SJSA1 (cell line): ENCODE measurements at places on chromosomes 16 and 17.

- peak; percentile 79 for DNase-seq
Measured at GRCh38 chr16:53434377-53435065, at the start of gene RBL2. Gene RBL2 (plus strand): TSS chr16:53434471. CDS start chr16:53434557, 86 bp downstream.

- DNase-seq = no peak
Measured at GRCh38 chr16:84331998-84332780, 36.1 kb upstream of the ATP2C2 start.

GRCh38 chr16:57017251-57017650 is 27.9 kb downstream of the NLRC5 start:
- no peak for DNase-seq

DNA sequence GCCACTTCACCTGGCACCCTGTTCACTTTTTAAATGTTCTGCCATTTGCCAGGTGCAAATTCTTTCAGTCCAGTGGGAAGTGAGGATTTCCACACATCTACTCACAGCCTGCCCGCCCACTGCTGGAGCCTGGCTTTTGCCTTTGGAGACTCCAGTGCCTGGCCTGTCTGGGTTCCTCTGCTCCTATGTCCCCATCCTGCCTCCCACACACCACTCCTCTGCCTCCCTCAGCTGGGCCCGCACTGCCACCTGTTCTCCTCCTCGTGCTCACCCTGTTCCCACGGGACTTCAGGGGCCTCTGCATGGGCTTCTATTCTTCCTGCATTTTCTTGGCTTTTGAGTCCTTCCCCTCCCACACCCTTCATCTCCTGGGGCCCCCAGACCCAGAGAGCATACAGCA is 7.9 kb upstream of the NDRG4 start:
- DNase-seq = no peak

DNA sequence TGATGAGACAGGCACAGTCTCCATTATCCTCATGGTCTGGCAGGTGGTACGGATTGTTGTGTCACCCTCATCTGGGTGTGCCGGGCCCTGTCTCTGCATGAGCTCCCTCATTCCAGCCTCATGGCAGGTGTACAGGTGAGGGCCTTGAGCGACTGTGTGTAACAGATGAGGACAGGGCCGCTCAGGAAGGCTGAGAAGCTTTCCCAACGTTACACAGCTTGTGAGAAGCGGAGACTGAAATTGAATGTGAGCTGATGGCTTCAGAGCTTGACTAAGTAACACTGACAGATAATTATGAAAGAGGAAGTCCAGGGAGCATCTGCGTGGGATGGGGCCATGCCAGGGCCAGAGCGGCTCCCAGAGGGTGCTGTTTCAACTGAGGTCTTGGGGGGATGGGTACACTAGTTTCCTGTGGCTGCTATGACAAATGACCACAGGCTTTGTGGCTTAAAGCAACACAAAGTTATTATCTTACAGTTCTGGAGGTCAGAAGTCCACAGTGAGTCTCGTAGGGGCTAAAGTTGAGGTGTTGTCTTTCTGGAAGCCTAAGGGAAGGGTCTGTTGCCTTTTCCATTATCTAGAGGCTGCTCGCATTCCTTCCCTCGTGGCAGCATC is 36.7 kb downstream of the CMIP start:
- no peak for DNase-seq

GRCh38 chr17:79023886-79024771 is at the start of gene C1QTNF1:
Gene C1QTNF1 (plus strand): TSS chr17:79024169. CDS start chr17:79043969, 19,800 bp downstream.
- peak; percentile 39 for DNase-seq

DNA sequence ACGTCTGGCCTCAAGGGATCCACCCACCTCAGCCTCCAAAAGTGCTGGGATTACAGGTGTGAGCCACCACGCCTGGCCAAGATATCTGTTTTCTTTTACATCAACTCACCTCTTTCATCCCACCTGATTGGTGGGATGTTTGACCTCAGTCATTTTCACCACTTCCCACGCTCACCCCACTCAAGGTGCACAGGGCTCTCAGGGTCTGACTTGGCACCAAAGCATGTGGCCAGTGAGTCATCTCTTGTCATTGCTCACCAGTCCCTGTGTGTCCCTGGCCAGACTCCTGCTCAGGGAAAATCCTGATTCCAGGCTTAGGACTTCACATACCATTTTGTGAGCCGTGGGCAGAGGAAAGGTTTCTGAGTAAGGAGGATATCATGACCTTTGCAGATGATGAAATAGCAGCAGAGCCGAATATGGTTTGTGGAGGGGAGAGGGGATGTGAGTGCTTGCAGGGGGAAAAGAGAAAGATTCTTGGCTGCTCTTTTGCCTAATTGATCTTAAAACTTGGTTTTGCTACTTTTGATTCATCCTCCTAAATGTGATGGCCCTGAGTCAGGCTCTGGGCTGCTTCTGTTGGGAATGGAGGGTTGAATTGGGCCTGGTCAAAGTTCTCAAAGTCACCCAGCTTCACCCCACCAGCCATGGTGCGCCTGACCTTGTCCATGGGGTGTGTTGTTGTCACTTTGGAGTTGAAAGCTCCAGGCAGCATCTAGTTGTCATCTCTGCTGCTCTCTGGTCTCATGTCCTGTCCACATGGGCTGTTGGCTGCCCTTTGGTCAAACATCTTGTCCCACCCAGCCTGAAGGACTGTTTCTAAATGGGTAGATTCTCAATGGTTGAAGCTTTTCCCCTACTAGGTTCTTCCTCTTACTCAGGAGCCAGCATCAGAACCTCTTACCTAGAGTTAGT is 6.0 kb upstream of the KCNH6 start:
- peak; percentile 72 for DNase-seq

GRCh38 chr16:25371342-25371741 is 113.7 kb upstream of the ZKSCAN2 start:
- no peak for DNase-seq

- DNase-seq = no peak
Measured at GRCh38 chr17:79090443-79091225, 16.0 kb downstream of the ENGASE start.

- DNase-seq = no peak
Measured at GRCh38 chr17:16464303-16465051, 27.5 kb downstream of the LRRC75A start.

DNA sequence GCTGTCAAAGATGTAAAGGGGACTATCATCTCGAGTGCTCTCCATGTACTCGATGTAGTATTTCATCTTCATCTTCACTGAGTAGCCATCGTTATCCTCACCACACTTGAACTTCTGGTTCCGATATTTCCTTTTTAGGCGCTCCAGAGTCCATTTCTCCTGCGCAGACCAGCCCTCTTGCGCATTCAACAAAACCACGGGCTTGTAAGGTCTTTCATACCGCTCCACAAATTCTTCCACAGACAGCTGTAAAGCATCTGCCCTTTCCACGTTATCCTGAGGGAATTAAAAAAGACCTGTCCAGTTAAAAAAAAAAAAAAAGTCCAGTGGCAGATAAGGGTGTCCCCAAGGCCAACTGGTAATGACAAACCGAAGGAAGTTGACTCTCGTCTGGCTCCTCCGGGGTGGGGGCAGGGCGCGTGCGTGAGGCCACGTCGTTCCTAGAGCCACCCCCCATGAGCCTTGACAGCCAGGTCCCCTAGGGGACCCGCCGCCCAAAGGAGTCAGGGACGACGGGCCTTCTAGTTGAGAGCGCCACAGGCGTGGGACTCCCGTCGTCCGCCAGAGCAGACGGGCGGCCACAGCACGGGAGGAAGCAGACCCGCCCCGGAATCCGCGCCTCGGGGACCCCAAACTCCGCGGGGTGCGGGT is 701 bp downstream of the JMJD6 start:
- peak; percentile 76 for DNase-seq

- peak; percentile 47 for DNase-seq
Measured at GRCh38 chr17:80892019-80892855, 99.4 kb upstream of the CHMP6 start.

- DNase-seq = no peak
Measured at GRCh38 chr17:39139561-39139960, 11.9 kb downstream of the PLXDC1 start.

- DNase-seq = no peak
Measured at GRCh38 chr17:13359774-13360173, 242.0 kb downstream of the HS3ST3A1 start.

- no peak for DNase-seq
Measured at GRCh38 chr16:69763599-69763942, 1.4 kb downstream of the WWP2 start.

GRCh38 chr17:82371333-82372248 is at the start of gene UTS2R:
Gene UTS2R (plus strand): TSS chr17:82371765. CDS start chr17:82374325, 2,560 bp downstream.
- DNase-seq = no peak

DNA sequence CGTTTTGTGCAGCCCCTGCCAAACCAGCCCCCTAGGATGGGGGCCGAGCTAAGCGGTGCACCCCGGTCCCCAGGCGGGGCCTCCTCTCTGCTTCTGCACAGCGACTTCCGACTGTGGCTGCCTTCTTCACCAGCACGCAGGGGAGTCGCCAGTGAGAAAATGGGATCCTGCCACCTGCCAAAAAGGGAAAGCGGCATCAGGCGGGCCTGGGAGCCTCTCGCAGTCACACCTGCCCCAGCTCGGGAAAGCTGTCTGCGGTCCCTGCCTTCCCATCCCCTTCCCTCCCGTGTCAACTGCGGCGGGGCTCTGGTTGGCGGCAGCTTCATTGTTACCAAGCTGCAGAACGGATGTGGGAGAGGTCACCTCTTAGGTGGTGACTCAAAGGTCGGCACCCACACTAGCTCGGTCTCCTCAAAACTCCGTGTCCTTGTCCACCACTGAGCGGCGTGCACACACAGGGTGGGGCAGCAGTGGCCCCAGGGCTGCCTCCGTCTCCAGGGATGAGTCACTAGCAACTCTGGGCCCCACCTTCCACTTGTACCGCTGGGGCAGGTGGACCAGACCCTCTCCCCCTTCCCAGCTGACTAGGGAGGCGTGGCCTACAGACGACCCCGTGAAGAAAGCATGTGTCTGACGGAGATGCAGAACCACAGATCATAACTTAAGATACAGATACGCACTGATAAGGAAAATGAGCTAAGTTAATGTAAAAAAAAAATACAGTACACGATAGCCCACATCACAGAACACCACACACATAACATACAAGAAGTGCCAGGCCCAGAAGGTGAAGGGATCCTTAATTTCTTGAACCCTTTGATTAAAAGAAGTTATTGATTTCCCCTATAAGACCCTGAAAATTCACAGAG is 1.5 kb upstream of the PCYT2 start:
- DNase-seq = no peak

DNA sequence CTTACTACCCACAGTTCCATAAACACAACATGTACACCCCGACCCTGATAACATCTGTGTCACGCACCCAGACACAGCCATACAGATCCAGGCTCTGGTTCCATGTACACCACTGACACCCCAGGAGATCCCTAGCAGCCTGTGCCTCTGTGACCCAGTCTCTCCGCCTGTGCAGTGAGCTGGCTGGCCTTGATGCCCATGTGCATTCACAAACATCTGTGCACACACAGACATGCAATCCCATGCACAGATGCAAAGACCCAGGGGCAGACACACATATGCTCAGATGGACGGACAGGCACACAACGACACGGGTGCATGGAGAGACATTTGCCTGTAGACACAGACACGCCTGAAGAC is 4.1 kb downstream of the CCDC102A start:
- no peak for DNase-seq

DNA sequence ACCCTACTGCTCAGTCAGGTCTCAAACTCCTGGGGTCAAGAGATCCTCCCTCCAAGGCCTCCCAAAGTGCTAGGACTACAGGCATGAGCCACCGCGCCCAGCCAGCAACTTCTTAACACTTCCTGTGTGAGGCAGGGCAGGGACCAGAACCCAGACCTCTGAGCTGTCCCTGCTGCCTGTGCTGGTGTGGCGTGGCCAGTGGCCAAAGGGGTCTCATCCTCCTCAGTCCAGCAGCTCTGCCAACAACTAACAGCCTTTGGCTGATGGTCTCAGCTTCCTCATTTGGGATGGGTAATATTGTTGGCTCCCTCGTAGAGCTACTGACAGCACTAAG is 1.4 kb upstream of the LLGL1 start:
- no peak for DNase-seq

- no peak for DNase-seq
Measured at GRCh38 chr17:7838090-7839075, 4.4 kb downstream of the KDM6B start.

- DNase-seq = no peak
Measured at GRCh38 chr17:4968486-4969046, 949 bp upstream of the SPAG7 start.

- no peak for DNase-seq
Measured at GRCh38 chr17:34762078-34762477, 182.7 kb downstream of the TMEM132E start.

- peak; percentile 81 for DNase-seq
Measured at GRCh38 chr17:5281814-5282641, at the start of gene RABEP1. Gene RABEP1 (plus strand): TSS chr17:5282284. CDS start chr17:5282487, 203 bp downstream.

GRCh38 chr16:47724115-47724785 is 263.1 kb downstream of the PHKB start:
- DNase-seq = no peak
